ENCODE measurements at places on chromosomes 4 and X.

DNA sequence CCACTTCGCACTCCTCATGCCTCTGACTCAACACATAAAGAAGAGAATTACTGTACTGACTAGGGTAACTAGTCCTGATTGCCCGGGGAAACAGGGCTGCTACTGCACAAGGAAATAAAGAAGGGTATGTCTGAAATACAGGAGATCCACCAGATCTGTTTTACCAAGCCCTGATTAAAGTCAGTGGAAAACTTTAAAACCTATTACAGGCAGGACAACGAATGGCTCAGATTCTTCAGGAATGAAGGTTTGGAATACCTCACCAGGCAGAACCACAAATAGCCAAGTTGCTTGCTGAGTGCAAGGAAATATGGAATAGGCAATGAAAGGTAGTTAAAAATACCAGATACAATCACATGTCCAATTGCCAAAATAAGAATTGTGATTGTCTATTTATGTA is 17.3 kb downstream of the LAMTOR3 start:
- no peak for DNase-seq

DNA sequence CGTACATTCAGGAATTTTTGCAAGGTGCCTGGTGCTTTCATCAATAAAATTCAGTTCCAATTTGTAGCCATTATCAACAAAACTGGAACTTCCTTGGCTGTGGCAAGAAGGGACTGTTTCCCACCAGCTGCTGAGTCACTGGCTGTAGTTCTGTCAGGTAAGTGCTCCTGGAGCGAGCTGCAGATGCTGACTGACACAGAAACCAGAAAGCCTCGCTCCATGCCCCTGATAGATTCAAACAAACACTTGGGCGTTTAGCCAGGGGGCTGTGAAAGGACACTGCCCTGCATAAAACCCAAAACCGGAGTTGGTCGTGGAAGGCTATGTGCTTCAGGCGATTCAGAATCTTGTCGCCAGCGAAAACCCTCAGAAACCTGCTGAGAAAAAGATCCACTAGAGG is 188.4 kb upstream of the FAM9B start:
- DNase-seq = no peak

DNA sequence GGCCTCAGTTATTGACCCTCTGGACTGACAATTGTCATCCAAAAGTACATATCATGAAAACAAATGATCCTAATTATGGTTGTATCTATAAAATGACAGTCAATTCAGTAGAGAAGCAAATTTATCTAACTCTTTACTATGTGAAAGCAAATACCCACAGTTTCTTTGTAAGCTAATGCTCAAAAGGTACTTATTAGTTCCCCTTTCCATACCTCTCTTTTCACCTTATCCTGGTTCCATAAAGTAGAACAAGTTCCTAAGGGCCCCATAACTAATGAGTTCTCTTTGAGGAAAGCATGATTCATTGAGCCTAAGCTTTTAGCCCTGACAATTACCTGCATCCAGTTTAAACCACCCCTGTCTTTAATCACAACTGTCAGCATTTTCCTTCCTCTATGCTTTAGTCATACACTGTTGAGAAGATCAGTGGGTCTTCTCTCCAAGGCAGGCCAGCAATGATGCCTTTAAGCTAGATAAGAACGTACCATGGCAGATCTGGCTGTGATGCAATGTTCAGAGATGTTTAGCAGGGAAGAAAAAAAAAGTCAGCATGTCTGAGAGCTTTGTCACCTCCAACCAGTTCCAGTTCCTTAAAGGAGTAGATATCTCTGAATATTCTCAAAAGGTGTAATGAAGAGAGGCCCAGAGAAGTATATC is 179.7 kb upstream of the RASGEF1B start:
- peak; percentile 27 for DNase-seq

DNA sequence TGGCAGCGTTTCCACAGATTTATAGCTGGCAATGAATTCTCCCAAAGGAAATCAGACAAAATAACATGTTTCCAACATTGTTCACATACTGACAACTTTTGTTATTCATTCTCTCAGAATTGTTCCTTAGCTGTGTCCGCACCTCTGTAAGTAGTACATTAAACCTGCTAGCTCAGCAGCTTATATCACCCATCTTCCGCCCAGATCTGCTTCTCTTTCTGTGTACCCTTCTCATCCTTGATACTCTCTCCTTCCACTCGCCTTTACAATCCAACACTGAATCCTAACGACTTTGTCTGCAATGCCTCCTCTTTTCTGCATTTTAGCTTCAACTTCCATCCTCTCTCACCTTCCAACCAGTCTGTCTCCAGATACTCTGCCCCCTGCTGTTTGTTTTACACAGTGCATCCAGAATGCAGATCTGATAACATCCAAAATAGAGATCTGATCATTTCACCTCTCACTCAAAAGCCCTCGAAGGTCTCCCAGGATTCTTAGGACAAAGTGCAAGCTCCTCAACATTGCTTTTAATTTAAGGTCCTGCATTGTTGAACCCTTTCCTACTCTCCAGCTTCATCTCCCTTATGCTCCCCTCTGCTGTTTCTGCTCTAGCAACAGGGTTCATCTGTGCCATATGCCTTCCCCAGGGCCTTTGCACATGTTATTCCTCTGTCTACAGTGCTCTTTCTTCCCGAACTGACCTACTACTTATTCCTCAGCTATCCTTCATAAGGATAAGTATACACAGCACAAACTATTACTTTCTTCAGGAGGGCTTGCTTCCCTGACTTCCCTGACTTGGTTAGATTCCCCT is 67.3 kb upstream of the VBP1 start:
- DNase-seq = peak; percentile 39

DNA sequence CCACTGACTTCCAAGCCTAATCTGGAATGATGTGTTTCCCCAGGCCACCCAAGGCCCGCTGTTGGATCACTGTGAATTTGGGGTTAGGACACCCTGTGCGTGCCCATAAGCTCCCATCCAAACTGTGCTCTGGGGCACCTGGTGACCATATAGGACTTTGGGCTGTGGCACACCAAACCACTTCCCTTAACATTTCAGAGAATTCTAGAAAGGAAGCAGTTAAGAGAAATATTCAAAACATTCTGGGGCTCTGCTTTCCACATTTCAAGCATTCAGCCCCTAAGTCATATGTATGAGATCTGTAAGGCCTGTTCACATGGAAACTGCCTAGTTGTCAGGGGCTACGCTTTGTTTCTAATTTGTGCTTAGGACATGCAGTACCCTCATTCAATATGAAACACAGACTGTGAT is 14.4 kb downstream of the VGLL1 start:
- DNase-seq = no peak

- DNase-seq = peak; percentile 20
Measured at GRCh38 chr4:96519291-96519690, 679.4 kb downstream of the PDHA2 start.

DNA sequence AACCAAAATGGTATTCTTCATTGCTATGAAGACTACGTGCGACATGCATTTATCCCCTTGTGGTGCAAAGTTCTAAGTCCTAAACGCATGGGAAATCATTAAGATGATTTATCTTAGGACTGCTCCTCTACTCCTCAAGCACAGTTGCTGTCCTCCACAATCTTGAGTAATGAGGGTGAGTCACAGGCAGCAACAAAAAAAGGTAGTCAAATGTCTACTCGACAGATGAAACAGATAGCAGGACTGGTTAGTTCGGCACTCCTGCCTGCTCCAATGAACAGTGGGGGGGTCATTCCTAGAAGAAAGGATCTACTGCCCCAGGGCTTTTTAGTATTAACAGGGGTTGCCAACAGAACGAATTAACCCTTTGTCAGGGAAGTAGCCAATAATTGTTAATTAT is 233.7 kb upstream of the FGF13 start:
- no peak for DNase-seq

- DNase-seq = peak; percentile 62
Measured at GRCh38 chr4:18938343-18939099, 917.0 kb upstream of the LCORL start.

DNA sequence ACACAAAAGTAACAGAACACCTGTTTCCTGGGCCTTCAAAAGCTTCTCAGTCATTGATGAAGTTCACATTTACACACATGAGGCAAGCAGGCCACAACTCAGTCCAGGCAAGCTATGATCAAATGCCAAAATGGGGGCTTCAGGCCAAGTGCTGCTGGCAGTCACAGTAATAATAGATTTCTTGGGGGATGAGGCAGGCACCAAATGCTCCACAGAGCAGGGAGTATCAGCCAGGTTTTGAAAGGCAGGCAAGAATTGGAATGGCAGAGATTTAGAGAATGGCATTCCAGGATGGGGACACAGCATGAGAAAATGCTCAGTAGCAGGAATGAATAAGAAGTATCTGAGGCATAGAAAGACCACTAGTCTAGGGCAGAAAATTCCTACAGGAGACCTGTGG is 52.8 kb downstream of the GRIA3 start:
- DNase-seq = no peak
